ENCODE measurements at places on chromosomes 13 and 19.
A peak's percentile ranks its signal among the peaks of the same experiment; 100 is the strongest.

DNA sequence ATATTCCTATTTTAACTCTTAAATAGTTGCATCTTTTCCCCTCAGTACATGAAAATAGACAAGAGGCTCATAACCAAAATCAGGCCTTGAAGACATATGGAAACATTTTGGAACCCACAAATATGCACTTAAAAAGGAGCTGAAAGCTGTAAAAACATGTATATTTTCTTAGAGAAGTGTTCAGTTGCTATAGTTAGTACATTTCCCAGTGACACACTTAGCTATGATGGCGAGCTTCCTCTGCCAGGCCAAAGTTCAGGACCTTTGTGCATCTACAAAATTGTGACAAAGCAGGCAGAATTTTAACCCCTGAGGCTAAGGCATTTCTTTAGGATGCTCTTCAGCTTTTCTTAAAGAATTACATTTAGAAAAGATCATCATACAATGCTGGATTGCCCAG lies 54.5 kb downstream of the RCBTB2 start:
- DNase-seq, result no peak

GRCh38 chr13:113390874-113391497 lies 27.1 kb upstream of the GRTP1 start:
- no peak for DNase-seq

GRCh38 chr19:19502808-19503602 lies 12.3 kb downstream of the TSSK6 start:
- DNase-seq, result no peak

DNA sequence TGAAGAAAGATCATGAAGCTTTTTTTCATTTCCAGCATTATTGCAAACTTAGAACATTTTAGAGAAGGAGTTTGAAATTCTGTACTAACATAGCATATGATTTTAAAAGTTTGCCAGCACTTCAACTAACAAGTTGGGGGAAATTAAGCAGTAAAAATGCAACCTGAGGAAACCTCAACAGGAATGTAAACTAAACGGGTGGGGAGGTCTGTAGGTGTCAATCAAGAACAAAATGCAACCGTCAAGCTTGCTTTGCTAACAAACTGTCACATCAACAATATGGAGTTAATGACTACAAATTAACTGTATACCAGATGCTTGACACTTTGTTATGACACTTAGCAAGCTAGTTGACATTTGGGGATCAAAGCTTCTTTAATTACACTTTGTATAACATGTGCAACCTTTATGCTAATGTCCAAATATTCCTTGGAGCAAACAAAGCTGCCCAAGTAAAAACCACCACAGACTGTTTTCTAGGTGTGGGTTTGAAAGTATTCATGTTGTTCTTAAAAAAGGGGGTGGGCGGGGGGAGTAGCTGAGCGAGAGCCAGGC lies 52.1 kb downstream of the DACH1 start:
- DNase-seq, result no peak

DNA sequence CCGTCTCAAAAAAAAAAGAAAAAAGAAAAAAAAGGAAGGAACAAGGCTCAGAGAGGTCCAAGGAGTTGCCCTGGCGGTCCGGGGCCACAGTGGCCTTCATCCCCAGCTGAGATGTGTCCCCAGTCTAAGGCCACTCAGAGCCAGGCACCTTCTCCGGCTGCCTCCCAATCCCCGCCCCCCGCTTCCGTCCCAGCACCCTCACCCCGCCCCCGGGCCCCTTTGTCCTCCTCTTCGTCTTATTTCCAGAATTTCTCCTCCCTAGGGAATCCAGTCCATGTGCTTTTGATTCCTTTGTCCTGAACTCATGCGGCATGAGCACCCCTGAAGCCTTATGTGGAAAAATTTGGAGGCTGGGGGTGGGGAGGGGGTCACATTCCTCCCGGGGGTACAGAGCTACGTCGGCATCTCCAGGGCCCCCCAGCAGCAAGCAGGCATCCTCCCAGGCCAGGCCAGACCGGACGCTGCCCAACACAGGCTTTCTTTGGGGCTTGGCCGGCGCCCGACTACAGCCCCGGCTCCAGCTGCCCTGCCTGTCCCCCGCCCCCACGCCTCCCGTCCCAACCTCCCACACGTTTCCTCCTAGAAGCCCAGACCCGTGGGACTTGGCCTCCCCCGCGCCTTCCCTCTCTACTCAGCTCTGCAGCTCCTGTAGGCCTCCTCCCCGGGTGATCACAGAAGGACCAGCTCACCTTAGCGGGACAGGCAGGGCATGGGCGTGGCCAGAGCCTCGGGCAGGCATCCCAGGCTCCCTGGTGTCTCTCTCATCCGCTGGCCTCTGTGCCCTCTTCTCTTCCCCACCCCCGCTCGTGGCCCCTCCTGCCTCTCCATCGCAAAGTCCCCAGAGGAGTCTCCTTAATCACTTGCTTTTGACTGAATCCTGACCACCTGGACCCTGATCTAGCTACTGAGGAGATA lies 17.8 kb upstream of the ADGRE5 start:
- no peak for DNase-seq

- no peak for DNase-seq
These were observed 36.7 kb upstream of the RBM26 start for GRCh38 chr13:79442706-79443105.

DNA sequence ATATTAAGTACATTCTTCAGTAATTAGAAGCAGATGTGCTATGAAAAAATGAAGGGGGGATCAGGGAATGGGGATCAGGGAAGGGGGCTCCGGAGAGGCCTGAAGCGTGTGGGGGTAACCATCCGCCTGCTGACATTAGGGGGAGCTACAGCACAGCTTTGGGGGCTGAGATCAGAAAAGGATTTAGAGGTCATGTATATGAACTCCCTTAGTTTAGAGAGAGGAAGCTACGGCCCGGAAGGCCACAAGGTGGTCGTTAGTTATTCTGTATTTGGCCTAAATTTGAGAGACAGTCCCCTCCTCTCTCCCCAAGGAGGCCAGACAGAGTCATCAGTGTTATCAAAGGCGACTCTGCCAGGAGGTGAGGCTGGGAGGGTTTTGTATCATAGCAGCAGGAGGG lies 99.0 kb downstream of the TM9SF2 start:
- DNase-seq, result no peak

DNA sequence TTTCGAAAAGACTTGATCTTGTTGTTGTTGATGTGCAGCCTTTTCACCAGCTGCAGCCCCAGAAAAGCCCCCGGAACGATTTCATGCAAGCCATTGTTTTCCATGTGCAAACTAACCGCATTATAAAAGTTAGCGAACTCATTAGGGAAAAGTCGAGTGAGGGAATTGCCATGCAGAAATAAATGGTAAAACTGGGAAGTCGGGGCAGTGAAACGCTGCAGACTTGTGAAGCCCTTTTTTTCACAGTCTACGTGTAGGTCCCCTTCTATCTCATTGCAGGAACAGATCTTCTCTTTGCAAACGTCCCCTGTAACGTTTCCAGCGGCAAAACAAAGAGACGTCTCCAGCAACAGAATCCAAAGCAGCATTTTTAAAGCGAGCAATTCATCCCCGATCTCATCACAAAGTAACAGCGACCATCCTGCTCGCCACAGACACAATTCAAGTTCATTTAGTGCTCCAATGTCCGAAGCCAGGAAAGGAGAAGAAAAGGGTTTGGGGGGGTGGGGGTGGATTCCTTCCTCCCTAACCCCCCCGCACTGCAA lies 1.1 kb downstream of the SLITRK1 start:
- DNase-seq, result no peak

DNA sequence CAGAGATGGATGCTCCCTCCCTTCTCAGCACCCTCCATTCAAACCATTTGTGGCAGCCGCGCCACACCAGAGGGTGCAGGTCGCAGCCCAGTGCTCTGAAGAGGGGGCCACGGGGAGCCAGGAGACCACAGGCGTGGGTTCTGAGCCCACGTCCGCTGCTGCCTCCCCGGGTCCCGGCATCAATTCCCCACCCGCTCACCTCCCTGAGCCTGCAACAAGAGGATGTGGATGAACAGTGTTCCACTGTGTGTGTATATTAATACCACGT lies 120.1 kb upstream of the VSTM2B start:
- DNase-seq, result no peak

DNA sequence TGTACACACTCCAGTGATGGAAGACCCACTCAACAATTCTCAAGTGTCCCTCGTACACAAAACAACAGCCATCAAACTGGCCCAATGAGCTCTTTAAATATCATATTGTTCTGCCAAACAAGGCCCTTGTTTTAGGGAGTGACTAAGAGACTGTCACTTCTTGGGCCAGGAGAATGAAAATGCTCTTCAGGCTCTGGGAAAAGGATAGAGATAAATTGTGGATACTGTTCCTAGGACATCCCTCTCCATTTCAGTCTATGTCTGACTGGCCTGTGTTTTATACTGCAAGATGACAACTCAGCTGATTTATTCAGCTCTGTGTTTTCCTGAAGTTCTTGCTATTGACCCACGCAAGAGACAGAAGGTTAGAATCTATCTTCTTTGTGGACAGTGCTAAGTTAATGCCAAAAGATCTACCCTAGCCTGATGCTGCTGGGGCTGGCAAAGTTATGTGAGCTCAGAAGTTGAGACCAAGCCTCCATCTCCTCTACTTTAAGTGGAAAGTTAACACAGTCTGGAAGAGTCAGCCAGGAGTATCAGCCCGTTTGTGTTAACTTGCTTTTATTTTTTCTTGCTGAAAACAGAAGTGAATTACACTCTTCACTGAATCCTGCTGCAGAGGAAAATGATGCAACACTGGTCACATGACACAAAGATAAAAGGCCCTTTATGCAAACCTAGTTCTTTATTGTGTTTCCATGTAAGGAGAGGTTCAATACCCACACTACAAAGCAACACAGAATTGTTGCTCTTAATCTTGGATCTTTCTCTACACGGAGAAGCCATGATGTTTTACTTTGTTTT lies 14.6 kb downstream of the FRY start:
- DNase-seq, result no peak

DNA sequence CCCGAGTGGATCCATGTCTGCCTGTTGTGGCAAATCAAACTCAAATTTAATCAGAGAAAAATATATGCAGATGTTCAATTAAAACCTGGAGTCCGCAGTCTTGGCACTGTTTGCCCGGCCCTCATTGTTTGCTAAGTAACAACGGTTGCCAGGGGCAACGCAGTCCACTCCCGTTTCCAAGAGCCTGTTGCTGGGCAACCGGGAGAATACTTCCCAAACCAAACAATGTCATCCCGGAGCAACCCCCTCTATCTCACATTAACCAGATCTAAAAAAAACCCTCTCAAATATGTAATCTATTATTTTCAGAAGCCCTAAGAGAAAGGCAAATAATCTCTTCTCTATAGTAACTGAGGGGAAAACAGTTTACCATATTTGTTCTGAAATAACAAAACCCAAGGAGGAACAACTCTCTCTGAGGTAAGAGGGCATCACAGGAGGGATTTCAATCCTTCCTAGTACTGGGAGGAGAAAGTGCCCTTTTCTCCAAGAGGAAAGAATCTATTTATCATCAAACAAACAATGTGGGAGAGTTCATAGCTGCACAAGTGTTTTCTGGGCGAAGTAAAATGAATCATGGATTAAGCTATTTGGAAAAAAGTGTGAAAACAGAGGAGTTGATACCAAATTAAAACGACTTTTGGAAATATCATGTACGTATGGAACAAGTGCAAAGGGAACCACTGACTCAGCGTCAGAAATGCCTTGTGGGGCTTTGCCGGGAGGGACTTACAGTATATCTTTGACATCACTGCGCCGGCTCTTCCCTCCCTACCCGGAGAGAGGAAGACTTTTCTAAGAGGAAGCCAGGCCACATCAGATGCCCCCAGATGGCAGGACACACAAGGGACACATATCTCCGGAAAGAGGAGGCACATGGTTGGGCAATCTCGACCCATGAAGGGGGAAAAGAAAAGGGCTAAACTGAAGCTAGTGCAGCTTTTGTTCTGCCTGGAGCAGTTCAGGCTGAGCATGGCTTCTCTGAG lies 43.3 kb downstream of the RFX2 start:
- DNase-seq, result peak; percentile 84

- DNase-seq, result no peak
These were observed 9.7 kb upstream of the CERS1 start for GRCh38 chr19:18905513-18906236.

DNA sequence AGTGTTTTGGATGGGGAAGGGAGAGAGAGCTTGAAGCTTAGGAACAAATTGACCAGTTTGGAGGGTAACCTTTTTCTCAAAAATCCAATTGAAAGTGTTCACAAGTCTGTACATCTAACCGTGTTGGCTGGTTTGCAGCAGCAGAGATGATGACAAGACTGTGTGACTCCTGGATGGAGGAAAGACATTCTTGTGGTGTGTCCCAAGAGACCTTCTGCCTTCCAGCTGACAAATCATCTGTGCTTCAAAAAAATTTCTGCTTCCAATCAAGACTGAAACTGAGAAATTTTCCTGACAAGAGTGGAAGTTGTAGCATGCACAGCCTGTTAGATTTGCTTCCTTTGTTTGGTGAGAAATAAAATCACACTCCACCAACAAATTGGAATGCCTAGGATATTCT lies 56.2 kb downstream of the LACC1 start:
- DNase-seq, result no peak

DNA sequence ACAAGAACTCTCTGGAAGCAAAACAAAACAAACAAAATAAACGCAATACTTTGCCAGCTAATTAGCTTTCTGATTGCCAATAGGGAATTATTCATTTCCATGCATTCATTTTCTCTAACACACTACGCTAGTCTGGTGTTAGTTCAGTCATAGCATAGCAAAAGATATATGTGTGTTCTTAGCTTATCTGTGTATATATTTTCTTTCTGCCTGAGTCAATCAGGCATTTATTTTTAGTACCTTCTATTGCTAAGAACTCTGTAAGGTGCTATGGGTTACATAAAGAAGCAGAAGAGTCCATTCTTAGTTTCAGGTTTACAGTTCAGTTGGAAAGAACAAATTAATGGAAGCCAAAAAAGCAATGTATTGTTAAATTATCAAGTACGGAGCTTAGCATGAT lies 490.9 kb downstream of the KLF5 start:
- DNase-seq, result no peak

GRCh38 chr13:75425216-75426009 lies 56.6 kb downstream of the TBC1D4 start:
- no peak for DNase-seq

DNA sequence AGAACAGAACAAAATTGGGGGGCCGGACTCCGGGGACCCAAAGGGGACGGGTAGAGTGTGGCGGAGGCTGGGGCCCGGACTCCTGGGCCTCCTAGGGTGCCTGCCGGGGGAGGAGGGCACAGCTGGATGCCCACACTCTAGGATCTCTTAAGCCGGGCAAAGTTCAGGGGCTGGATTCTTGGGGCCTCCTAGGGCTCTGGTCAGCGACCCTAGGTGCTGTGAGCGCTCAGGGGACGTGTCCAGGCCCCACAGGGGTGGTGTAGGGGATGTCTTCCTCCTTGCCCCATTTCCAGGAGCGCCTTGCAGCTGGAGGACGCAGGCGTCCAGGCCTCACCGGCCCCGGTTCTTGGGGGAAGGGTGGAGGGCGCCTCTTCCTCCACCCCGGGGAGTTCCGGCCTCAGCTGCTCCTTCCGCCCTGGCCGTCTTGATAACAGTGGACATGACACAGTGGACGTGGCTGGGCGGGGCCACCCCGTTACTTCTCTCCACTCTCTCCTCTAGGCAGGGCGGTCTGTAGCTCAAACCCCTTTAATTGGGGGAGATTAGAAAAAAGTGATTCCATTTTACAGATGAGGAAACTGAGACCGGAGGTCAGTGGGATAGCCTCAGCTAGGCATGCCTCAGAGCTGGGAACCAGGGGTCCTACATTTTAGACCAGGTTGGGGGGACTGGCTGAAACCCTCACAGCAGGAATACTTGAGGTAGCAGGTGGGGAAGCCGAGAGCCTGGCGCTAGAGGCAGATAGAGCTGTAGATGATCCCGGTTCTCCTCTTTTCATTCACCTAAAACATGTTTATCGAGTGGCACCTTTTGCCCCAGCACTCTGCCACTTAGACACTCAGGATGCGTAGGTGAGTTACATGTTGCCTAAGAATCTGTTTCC lies 705 bp downstream of the STXBP2 start:
- DNase-seq, result no peak

All from amniotic stem cell (primary cell).